ENCODE measurements at places on chromosomes 16 and 17.
A peak's percentile ranks its signal among the peaks of the same experiment; 100 is the strongest.

GRCh38 chr16:82363026-82363816 is 193.2 kb upstream of the MPHOSPH6 start:
- DNase-seq = no peak

DNA sequence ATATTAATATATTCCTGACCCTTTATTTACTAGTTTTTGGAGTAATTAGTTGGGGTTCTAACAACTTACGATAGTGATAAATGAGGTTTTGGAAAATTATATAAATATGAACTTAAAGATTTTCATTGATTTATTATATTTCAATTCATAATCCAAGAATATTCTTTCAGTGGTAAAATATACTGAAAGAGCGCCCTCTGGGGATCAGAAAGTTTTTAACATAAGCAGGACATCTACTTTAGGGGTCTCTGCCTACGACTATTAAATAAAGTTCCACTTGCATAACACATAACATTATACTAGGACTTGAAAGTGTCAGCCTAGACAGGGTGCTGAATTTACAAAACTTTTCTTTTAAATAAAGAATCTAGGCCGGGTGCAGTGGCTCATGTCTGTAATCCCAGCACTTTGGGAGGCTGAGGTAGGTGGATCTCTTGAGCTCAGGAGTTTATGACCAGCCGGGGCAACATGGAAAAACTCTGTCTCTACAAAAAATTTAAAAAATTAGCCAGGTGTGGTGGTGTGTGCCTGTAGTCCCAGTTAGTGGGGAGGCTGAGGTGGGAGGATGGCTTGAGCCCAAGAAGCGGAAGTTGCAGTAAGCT is 15.6 kb downstream of the RFWD3 start:
- DNase-seq = no peak

GRCh38 chr17:55513885-55514590 is 2.8 kb upstream of the SMIM36 start:
- peak; percentile 49 for DNase-seq

DNA sequence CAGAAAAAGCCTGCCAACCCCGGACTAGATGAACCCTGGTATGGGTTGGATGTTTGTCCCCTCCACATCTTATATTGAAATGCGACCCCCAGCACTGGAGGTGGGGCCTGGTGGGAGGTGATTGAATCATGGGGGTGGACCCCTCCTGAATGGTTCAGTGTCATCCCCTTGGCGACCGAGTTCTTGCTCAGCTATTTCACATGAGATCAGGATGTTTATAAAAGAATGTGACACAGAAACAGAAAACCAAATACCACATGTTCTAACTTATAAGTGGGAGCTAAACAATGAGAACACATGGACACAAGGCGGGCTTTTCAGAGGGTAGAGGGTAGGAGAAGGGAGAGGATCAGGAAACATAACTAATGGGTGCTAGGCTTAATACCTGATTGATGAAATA is 576.0 kb upstream of the HSBP1 start:
- no peak for DNase-seq

DNA sequence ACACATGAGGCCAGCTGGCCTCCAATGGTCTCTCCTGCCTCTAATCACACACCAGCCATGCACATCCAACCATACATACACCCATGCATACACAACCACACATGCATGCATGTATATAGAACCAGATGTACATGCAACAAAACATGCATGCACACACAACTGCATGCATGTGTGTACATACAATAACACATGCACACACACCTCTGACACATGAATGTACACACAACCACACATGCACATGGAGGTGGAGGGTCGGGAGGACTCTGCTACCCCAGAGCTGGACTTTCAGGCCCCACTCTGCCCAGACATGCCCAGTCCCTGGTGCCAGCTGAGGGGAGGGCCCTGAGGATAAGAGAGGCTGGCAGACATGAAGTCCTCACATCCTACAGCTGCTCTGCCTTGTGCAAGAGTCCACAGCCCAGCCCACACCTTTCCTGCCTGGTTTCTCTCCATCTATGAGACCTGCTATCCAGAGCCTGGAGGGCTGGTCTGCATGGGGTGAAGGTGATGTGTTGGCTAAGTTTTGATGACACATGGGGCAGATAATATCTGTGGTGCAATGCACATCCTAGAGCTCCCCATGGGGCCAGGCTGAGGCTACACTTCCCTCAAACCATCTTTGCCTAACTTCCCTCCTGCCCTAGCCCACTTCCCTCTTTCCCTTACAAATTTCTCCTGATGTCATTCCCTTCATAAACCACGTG is 50.9 kb upstream of the SDK2 start:
- no peak for DNase-seq

DNA sequence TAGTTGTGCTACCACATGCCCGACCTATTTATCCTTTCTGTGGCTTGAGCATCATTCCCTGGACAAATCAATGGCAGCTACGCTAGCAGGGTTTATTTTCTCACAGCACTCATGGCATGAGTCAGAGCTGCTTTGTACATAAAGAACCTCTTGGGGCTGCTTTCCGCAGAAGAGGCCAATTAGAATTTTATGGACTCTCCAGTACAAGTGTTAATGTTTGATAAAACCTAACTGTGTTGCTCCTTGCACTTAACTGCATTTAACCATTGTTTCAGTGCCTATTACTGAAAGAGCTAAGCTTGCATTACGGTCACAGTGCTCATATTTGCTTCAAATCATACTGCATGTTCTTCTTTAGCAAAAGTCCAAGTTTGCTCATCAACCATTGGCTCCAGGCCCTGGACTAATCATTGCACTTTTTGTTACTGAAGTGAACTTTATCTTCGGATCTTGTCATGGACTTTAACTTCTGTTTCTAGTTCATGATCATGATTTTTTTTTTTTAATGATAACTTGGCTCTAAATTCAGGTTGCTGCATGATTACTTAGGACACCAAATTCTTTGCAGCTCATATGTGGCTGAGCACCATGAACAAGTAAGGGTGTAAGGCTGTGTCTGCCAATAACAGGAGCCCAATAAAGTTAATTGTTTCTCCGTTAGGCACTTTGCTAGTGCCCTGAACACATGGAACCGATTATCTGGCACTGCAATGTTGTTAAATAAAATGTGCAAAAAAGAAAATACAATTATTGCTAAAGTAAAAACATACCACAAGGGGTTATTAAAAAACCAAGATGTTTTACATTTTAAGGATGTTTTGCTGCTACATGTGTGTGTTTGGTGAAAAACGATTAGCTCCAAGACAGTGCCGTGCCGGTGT is 492.2 kb downstream of the KCNJ2 start:
- no peak for DNase-seq

DNA sequence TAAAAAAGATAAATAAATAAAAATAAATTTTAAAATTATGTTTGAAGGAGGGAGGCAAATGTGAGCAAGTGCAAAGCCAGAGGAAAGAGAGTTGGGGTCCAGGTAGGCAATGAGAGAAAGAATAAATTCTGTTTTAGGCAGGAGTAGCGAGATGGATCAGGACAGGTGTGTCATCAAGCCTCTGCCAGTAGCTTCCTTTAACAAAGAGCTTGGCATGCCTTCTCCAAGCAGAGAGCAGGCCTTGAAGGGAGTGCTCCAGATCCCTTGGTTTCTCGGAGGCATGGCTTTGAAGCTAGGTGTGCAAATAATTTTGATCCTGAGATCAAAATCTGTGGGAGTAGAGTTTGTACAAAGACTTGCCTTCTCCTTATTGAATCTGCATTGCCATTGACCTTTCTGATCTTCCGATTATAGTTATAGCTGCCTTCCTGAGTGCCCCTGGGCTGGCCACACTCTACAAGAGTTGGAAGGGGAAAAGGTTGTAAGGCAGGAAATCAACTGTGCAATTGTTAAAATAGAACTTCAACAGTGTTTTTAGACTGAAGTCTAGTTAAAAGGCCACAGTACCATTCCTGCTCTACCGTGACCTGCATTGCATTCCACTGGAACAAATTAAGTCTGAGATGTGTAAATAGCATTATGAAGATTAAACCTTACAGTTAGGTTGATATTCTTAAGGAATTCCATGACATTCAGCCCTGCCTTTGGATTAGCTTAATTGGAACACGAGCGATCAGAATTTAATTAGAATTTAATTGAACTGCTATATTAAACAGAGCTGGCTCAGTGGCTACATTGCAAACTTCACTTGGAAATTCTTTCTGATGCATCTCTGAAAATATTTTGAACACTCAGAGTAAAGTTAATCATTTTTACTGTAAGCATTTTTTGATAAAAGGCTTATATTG is 33.7 kb downstream of the IQCK start:
- no peak for DNase-seq

DNA sequence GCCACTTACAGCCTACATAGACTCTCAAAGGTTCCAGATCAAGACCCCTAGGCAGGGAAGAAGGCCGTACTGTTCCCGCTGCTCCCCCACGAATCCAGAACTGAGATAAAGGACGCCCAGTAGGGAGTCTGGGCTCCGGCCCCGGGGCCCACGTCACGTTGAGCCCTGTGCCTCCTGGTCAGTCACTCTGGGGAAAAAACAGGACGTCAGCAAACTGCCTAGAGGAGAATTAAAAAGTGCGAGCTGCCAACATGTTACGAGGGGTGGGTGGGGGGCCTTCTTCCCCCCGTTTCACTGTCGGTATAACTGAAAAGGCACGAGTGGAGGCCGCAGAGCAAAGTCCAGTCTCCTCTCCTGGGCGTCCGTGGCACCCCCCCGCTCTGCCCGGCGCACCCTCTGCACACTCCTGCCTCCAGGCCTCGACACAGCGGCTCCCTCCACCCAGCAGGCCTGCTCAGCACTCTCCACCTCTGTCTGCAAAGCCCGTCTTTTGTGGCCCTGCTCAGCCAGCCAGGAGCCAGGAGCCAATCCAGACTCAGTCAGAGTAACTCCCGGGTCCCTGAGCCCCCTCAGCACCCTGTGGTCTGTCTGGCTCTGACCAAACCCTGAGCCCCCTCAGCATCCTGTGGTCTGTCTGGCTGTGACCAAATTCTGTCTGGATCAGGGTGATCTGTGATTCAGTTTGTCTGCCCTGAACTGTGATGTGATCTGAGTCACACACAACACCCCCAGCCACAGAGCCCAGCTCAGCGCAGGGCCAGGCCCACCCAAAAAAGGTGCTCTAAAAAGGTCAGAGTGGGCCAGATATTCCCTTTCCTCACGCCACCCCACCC is 6.2 kb downstream of the ITGAE start:
- DNase-seq = no peak

- no peak for DNase-seq
Observed at GRCh38 chr16:54510685-54511221, 224.2 kb upstream of the IRX3 start.

DNA sequence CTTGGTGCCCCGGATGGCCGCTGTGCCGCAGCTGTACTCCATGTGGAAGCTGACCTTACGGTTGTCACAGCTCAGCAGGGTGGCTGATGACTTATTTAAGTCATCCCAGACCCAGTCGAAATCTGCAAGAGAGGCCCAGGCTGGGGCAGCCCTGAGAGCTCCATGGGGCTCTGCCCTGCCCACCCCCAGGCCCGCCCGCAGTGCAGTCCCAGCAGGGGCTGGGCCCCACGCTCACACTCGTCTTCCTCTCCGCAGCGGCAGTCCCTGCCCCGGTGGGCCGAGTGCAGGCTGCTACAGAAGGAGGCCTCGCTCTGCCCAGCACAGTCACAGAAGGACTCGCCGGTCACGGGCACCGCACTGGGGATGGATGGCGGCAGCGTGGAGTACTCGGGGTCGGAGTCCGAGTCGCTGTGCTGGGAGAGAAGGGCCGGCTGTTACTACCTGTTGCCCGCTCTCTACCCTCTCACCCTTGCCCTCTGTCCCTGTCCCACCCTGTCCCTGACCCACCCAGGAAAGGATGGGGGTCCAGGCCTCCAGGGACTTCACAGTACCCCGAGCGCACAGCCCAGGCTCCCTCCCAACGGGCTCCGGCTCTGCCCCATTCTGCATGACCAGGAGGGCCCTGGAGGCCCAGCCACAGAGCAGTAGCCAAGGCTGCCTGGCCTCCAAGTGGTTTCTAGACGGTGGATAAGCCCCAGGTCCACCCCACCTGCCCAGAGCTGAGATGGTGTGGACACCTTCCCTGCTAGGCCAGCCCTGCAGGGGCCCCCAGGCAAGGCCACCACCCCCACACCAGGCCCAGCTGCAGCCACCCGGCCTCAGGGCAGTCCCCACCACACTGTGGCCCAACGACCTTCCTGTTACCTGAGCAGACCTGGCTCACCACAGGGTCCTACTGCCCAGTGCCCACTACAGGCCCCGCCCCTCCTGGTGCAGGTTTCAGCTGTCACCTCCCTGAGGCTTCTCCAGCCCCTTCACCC is 3.9 kb downstream of the SPSB3 start:
- DNase-seq = no peak

DNA sequence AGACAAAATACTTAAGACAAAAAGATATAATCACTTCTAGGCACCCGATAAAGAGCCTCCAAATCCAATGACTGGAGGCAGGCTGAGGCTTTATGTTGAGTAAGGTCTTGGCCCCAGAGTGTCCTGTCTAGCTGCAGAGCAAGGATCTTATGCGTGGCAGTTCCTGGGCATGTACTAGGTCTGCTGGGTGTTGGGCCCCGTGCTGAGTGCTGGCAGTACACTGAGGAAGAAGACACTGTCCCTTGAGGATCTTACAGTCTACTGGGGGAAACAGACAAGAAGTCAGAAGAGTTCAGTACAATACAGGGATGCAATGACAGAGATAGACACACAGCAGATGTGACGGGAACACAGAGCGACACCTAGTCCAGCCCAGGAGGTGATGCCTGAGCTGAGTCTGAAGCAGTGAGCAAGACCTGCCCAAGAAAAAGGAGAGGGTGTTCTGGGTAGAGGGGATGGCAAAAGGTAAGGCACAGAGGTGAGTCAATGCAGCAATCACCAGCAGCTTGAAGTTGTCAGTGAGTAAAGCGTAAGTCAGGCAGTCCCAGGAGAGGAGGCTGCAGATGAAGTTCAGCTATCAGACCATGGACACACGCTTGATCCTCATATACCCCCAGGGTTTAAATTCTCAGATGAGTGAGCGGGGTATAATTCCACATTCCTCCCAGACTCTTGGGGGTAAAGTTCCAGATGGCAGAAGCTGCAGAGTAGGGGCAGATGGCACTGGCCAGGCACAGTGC is 18.1 kb downstream of the MAP3K14 start:
- DNase-seq = no peak

GRCh38 chr16:86351041-86351784 is 159.1 kb upstream of the FOXF1 start:
- no peak for DNase-seq

- DNase-seq = no peak
Observed at GRCh38 chr16:11224096-11224893, 31.7 kb downstream of the SOCS1 start.

DNA sequence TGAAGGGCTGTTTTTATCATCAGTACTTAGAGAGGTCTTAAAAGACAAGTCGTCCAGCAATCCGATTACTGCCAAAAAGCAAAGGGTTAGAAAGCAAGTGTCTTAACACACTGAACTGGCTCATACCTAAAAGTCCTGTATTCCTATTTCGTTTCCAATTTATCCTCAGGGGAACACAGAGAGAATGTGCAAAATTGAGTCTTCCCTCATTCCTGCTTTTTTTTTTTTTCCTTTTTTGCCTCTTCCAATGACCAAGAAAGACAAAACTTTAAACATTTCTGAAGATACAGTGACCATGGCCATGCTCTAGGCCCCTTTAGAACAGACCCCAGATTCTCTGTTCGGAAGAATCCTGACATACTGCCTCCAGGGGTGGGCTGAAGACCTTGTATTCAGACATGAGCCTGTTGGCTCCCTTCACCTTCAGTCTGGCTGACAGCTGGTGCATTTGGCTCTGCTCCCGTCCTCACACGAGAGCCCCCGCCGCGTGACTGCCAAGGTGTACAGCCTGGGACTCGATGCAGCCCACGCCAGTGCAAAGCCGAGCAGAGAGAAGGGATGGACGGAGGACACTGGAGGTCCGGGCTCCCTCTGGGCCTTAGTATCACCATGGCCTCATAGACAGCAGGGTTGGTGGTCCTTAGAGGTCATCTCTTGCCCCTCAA is 47.0 kb downstream of the COTL1 start:
- DNase-seq = no peak

GRCh38 chr16:84614623-84614967 is 3.3 kb downstream of the COTL1 start:
- no peak for DNase-seq

GRCh38 chr16:8173111-8173644 is 417.1 kb downstream of the TMEM114 start:
- DNase-seq = peak; percentile 74

Measured in amygdala (tissue), 56 donors.